ENCODE measurements at places on chromosomes 1 and 21.

GRCh38 chr1:86502721-86503405, 34.1 kb downstream of the CLCA1 start:
- no peak for DNase-seq

- DNase-seq = no peak
Measured at GRCh38 chr1:233656032-233656635, 42.2 kb downstream of the KCNK1 start.

DNA sequence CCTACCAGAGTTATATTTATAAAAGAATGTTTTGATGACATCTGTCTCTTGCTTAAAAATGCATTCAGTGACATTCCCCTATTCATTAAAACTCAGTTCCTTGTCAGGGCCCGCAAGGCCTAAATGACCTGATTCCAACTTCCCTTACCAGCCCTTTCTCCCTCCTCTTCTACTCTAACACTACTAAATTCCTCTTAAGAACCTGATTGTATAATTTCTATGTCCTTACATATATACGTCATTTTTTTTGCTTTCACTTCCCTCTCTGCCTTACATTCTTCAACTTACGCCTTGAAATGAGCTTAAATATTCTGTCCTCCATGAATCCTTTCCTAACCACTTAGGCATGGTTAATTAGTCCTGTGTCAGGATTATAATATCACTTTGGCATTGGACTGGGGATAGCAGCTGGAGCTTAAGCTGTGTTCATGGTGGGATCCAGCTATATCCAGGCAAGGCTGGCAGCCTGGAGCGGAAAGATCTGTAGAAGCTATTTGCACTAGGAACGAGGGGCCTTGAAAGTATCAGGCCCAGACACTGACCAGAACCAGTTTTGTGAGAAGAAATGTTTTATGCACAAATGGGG, 360.2 kb upstream of the PTBP2 start:
- no peak for DNase-seq

DNA sequence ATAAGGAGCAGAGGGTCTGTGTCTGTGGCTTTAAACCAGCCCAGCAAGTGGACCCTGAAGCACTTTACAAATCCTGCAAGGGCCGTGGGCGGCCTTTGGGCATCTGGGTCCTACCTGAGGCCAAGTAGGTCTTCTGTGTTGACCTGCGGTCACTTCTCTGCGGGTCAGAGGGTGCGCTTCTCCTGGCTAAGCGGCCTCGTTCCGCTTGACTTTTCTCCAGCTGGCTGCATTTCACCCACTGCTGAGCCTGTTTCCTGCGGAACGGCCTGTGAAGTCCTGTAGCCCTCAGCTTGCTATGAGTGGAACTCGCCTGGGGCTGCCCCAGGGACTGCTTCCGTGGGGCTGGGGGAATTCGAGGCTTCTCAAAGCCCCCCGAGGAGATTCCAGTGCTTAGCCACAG, 43.3 kb downstream of the SLC37A1 start:
- no peak for DNase-seq

DNA sequence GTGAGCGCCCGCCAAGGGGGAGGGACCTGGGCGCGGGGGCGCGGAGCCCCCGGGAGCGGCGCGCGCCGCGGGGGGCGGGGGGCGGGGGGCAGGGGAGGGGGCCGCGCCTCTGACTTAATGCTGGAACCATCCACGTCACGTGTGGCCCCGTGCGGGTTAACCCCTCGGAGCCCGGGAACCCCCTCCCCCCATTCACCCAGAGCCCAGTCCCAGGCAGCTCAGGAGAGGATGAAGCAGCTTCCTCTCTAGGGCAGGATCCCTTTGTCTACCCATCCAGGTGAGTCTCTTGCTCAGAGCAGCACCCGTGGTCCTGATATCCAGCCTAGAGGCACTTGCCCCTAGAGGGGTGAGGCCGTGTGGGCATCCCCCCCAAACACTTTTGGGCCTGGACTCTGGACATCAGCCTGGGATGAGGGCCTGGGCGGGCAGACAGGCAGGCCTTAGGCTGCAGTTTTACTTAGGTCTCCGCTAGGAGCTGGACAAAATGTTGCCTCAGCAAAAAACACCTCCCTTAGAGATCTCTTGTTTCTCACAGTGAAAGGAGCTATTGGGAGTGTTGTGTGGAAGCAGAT, at the start of gene ALX3:
Gene ALX3, minus strand, starts transcription at position 2 of the 572 bp plus-strand sequence. CDS start 60 bp downstream, outside the sequence.
- no peak for DNase-seq

GRCh38 chr1:54353959-54354358, 52.2 kb downstream of the SSBP3 start:
- DNase-seq = no peak

GRCh38 chr1:57406428-57406970, 17.4 kb downstream of the DAB1 start:
- no peak for DNase-seq

GRCh38 chr1:29519788-29520110, 283.4 kb downstream of the PTPRU start:
- no peak for DNase-seq
